DMS79 (cell line): ENCODE measurements at places on chromosomes 1 and 21.

GRCh38 chr1:236535662-236536161 lies 11.9 kb downstream of the LGALS8 start:
- no peak for DNase-seq

DNA sequence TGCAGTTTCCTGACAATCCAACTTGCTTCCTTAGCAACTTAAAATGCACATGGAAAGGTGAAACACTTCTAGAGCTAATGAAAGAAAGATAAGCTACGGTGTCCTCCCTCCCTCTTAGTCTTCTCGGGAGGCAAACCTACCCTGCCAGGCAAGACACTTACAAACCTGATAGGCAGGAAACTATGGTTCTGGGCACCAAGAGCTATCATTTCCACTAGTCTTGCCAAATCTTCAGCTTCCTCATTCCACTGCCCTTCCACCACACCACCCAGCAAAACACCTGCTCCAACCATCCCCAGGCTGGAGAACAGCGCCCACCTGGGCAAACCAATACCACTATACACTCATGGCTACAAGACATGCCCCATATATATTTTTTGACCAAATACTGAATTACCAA lies 15.2 kb downstream of the NDC1 start:
- DNase-seq = no peak

DNA sequence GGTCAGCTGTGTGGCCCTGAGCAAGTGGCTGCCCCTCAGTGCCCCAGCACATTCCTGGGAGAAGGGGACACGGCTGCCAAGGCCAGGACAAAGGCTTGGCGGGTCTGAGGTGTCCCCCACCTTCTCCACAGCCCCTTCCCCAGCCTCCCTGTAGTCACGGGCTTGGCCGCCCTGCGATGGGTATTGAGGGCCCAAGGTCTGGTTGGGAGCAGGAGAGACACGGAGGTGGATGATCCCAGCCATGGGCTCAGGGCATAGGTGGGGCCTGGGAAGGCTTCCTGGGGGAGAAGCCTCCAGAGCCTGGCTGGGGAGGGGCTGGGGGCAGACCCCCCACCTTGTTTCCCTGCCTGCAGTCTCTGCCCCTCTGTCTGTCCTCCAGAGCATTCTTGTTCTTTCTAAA lies 27.0 kb downstream of the TTC39A start:
- no peak for DNase-seq

DNA sequence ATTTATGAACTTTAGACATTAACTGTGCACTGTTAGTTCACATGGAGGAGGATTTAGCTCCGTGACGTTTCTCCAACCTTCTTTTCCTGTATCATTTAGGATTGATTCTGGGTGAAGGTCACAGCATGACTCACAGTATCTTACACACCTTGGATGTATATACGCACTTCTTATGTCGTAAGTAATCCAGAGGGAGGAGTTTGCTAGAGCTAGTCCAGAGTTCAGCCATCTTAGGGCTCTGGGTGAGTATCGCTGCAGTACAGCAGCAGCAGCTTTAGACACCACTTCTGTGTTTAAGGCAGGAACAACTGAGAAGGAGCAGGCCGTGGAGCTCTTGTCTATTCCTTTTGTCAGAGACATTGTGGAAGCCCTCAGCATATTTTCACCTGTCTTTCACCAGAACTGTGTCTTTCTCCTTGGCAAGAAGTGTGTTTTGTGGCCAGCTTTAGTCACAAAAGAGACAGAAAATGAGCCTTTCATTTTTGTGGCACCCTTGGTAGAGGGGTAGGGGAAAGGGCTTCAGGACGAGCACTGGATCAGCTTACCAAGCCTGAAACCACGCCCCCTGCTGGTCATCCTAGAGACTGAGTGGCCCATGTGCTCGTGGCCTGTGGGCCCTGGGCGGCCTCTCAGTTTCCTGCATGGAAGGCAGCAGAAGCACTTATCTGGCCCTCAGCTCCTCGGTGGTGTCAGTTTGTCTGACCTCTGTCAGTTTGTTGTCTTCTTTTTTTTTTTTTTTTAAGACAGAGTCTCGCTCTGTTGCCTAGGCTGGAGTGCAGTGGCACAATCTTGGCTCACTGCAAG lies 64.0 kb downstream of the ADARB1 start:
- DNase-seq = no peak

- no peak for DNase-seq
Measured at GRCh38 chr21:35229290-35229689, 180.2 kb upstream of the RUNX1 start.

GRCh38 chr21:35994613-35995012 lies 65.7 kb downstream of the SETD4 start:
- DNase-seq = no peak

DNA sequence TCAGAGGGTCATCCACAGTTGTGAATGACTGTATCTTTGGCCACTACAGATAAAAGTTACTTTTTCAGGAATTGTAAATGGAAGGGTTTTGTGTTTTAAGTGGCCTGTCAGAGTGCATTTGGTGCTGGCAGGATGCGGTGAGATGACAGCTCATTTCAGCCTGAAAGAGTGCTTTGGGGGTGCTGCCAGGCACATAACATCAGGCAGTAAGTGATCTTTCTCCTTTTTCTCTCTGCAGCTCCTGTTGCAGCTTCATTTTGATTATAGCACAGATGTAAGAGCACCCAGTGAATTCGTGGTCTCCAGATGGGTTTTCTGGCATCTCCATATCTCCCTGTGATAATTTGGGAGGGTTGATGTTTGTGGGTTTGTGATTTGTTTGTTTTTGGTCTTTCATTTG lies 14.8 kb upstream of the FAM163A start:
- no peak for DNase-seq
